ENCODE measurements at places on chromosomes 12 and 14.

GRCh38 chr14:85439696-85440328, 90.1 kb upstream of the FLRT2 start:
- no peak for DNase-seq

- DNase-seq = no peak
Measured at GRCh38 chr12:79886917-79887519, 47.9 kb downstream of the PPP1R12A start.

DNA sequence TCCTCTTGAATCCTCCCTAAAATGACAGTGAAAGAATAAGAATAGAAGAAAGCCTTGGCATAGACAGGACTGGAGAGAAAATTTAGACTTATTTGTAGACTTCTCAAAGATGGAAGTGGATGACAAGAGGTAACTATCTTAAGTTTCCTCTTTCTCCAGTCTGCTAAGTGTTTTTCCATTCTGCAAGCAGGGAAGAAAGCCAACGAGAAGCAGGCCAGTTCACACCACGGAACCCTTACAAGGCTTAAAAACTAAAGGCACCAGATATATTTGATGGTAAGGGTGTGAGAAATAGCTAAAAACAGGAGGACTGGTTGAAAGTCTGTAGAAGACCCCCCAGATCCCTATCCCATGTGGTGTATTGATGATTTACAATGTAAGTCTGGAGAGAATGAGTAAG, 82.9 kb upstream of the GPHB5 start:
- no peak for DNase-seq

DNA sequence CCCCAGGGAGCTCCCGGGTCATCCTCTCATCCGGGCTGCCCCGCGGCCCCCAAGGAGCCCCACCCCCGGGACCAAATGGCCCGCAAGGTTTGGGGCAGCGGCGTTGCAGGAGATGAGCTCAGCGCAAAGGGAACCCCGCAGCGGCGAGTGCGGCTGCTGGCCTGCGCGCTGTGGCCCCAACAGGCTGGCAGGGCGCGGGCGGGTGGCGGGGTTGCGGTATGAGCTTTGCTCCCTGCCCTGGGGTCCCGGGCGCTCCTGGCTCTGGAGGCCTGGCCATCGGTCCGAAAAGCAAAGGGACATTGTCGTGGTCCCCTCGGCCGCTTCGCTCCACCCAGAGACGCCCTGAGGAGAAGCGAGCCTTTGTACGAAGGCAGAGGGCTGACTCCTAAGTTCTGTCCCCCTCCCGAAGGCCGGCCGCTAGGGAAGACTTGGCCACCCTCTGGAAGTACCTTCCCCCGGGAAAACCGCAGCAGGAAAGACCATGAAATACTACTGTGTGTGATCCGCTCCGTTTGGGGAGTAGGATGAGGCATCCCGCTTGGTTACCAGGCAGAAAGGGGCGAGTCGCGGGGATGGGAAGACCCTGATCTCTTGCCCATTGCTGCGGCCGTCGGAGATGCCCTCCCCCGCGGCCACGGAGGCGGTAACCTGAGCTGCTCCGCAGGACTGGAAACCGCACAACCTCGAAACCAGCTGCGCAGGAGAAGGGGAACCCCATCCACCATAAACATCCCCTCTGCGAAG, 620 bp upstream of the NID2 start:
- DNase-seq = no peak

DNA sequence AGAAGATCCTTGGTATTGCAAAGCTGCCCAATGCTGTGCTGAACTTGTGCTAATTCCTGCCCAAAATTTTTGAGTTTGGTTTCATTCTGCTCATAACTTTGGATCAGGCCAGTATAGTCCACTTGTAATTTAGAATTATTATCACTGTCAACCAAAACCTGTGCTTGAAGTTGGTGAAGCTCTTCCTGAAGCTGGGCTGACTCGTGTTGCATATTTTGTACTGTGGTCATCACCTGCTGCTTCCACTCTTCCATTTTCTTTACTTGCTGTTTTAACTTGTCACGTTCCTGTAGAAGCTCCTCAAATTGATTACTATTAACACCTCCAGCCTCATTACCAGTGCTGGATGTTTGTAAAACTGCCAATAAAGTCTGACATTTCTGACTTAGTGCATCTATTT, 35.8 kb downstream of the TRIP11 start:
- DNase-seq = no peak

GRCh38 chr12:6638305-6638704, 2.5 kb upstream of the LPAR5 start:
- no peak for DNase-seq

DNA sequence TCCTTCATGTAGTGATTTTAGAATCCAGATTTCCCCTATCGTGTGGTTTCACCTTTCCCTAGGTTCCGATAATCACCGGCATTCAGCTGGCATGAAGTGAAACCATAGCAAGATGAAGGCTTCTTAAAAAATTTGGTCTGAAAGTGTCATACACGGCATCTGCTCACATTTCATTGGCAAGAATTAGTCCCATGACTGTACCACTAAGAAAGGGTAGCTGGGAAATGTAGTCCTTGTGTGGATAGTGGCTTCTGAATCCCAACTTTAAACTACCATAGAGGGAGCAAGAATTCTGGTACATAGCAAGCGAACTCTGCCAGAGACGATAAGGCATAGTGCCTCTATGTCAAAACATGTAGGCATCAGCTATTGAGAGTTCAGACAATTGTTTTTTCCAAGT, 360.1 kb upstream of the TBX3 start:
- DNase-seq = no peak

DNA sequence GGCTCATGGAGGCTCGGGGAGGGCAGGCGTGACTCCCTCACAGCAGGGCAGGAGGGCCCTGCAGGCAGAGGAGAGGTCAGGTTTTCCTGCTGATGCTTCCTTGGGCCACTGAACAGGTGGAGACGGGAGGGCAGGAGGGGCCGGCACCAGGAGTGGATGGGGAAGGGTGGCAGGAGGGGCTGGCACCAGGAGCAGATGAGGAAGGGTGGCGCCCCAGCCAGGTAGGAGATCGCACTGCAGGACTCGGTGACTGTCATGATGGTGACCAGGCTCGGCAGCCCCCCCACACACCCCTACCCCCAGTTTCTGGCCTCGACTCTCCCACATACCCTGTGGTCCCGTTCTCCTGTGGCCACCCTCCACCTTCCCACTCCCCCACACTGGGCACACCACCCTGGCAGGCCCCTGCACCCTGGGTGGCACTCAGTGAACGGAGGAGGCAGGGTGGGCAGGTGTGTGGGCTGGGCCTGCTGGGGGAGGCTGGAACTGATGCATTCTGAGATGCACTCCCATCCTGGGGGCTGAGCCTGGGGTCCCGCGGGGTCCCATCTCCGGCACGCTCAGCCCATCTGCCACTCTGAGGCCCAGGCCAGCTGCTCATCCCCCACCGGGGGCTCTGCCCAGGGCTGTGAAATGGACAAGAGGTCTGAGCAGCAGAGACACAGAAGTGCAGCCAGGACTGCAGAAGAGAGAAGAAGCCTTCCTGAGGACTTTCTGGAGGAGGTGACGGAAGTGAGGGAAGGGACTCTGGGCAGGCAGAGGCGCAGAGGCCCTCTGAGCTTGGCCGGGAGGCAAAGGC, 2.8 kb downstream of the NUDT14 start:
- DNase-seq = no peak
